Skin of body (tissue), 3 donors: ENCODE measurements at places on chromosomes 1 and 21. TPM values are rescaled to one million over a fixed set of nuclear protein-coding genes. Genes with fewer than 3 reads are reported as not detected.

Gene RASAL2
- total RNA-seq, result 15.9 TPM

Gene ZMYND12
- total RNA-seq, result 0.30 TPM

Gene COG2
- 18.3 TPM for total RNA-seq

GRCh38 chr1:54754486-54755285 lies 9.6 kb downstream of the PARS2 start:
- DNase-seq, result no peak

- no peak for DNase-seq
Measured at GRCh38 chr21:16870103-16870502, 642.7 kb upstream of the CXADR start.

- peak; percentile 59 for DNase-seq
Measured at GRCh38 chr1:27395441-27396195, 3.2 kb downstream of the GPR3 start.

DNA sequence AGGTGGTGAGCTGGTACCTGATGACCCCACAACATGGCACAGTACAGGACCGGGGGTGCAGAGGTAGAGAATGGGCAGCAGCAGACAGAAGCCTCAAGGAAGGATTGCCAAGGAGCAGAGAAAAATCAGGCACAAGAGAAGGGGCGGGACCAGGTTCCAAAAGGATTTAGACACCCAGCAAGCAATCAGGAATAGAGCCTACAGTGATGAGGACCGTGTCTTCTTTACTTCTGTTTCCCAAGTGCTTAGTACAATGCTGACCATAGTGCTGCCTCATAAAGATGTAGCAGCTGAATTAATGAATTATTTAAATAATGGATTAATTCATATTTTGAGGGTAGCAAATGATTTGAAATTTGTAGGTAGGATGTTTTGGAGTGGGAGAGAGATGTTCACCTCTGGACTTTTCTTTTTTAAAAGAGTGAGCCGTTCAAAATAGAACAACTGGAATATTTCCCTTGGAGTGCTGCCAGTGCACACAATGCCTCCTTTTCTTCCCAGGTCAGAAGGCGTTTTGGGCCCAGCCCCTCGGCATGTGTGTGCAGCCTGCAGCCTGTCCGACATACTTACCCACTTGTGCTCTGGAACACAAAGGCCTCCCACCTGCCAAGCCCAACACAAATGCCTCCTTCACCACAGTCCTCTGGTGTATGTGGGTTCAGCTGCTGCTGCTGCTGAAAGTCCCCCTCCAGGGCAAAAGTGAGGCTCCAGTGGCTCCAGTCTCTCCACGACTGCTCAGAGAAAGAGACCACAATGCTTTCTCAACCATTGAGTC lies 19.6 kb downstream of the KANK4 start:
- DNase-seq, result peak; percentile 10

GRCh38 chr1:43292679-43293078 lies 7.3 kb upstream of the C1orf210 start:
- no peak for DNase-seq

DNA sequence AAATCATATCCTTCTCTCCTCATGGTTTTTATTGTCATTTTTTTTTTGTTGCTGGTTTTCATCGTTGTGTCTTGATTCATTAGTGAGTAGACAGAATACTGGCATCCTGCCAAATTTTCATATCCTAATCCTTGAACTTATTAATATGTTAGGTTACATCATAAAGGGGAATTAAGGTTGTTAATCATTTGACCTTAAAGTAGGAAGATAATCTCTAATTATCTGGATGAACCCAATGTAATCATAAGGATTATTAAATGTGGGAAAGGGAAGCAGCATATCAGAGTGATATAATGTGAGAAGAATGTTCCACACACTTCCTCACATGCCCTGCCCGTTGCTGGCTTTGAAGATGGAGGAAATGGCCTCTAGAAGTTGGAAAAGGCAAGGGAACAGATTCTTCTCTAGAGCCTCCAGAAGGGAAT lies 299.7 kb downstream of the HMCN1 start:
- DNase-seq, result no peak

DNA sequence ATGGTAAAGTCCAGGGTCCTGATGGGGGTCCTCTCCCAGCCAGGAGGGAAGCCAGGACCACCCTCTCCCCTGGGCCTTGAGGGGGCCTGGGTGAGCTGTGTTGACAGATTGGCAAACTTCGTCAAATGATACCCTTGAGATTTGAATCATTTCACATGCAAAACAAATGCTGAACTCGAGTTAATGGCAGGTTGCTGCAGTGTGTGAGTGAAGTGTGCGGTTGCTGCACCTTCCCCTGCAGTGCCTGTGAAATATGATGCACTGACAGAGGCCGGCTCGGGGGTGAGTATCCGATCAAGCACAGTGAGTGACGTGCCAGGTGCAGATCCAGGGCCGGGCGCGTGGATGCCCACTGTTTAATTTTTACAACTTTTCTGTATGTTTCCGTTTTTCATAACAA lies 5.7 kb upstream of the KRTAP12-1 start:
- no peak for DNase-seq

DNA sequence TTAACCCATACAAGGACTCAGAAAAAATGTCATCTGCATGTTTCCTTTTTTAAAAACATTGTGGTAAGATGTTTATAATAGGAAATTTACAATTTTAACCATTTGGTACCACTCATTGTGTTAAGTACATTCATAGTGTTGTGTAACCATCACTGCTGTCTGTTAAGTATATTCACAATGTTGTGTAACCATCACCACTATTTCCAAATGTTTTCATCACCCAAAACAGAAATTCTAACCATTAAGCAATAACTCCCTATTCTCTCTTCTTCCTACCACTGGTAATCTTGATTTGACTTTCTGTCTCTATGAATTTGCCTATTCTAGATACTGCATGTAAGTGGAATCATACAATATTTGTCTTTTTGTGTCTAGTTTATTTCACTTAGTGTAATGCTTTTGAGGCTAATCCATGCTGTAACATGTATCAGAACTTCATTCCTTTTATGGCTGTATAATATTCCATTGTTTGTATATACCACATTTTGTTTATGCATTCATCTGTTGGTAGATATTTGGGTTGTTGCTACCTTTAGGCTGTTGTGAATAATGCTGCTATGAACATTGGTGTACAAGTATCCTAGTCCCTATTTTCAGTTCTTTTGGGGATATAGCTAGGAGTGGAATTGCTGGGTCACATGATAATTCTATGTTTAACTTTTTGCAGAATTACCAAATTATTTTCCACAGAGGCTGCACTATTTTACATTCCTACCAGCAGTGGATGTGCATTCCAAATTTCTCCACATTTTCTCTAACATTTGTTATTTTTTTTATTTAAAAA lies 14.1 kb downstream of the HIPK1 start:
- DNase-seq, result no peak

DNA sequence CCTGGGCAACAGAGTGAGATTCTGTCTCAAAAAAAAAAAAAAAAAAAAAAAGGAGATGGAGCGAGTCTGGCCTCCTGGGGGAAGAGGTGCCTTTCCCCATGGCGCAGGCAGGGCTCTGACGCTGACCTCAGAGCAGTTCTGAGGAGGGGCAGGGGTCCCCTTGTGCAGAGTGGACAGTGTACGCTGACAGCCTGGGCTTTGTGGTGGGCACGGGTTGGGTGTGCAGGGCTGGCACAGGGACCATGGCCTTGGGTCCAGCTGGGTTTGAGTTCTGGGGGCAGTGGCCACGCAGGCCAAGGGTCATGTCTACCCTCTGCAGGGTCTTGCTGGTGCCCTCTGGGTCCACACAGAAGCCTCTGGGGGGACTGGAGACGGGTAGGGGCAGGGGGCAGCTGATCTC lies 260.1 kb upstream of the C1orf174 start:
- DNase-seq, result no peak

DNA sequence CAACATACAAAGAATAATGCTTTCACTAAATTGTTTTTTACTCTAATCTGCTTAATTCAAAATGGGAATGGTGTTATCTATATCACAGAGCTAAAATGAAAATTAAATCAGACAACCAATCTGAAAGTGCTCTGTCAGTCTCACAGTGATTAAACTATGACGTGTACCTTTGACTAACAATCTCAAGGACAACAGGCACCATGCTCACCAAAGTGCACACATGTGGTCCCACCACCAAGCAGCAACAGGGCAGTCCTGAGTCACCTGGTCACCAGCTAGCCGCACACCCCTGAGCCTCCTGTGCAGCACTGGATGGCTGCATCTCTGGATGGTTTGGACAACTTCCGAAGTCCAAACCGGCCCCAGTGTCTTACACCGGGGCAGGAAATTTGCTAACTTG lies 54.5 kb upstream of the NADK start:
- no peak for DNase-seq
